ENCODE measurements at places on chromosomes 13 and 19. TPM values are rescaled to one million over a fixed set of nuclear protein-coding genes. Genes with fewer than 3 reads are reported as not detected.

Gene ZNF441
- polyA plus RNA-seq: 12.9 TPM

Gene SLITRK1
- 0.17 TPM for polyA plus RNA-seq

Gene TMEM255B
- 6.6 TPM for polyA plus RNA-seq

Gene F10
- polyA plus RNA-seq: 21.8 TPM

Gene SHISA7
- polyA plus RNA-seq: 0.38 TPM

Gene LYL1
- polyA plus RNA-seq: 4.8 TPM

Gene KL
- 52.6 TPM for polyA plus RNA-seq

Gene CDADC1
- 16.7 TPM for polyA plus RNA-seq

Gene SOX21
- polyA plus RNA-seq: 0.41 TPM

Gene UNC13A
- polyA plus RNA-seq: 0.16 TPM

DNA sequence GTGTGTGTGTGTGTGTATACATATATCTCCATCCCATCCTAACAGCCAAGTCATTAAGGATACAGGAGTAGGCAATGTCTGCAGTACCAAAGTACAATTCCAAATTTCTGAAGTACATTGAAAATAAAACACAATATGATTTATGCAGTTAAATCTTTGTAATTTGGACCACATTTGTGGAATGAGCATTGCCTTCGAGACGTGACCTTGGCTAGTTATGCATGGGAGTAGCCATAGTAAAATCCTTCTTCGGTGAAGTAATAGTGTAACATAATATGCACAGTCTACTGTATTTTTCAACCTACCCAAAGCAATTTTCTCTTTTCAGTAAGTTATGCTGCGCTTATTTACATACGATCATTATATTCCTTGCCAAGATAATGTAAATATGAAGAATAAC, 665.7 kb upstream of the GPC6 start:
- DNase-seq: no peak

DNA sequence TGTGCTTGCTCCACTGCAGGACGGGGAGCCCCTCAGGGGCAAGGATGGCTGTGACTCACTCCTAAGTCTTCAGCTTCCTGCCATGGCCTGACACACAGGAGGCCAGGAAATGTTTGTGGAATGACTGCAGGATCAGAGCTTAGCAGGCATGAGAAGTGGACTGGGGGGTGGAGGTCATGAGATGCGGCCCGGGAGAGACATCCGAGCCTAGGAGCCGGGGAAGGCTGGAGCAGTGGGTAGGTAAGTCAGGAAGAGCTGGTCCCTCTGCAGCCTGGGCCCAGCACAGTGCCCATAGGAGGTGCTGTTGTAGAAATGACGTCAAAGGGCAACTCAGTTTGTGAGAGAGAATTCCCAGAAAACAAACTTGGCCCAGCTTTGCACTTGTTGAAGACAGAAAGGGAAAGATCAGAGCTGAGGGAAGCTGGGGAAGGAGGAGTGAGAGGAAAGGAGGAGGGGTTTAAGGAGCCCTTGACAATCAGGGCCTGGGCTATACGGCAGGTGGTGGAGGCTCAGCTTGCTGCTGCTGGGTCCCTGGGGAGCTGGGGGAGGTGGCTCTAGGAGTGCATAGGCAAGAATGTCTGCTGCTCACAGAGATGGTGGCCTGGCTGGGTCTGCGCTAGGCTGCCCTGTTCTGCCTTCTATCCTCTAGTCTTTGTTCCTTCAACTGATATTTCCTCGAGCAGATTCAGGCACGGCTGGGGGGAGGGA, 18.5 kb downstream of the POU2F2 start:
- DNase-seq: no peak

GRCh38 chr13:26967119-26968038, 204.2 kb downstream of the USP12 start:
- no peak for DNase-seq

DNA sequence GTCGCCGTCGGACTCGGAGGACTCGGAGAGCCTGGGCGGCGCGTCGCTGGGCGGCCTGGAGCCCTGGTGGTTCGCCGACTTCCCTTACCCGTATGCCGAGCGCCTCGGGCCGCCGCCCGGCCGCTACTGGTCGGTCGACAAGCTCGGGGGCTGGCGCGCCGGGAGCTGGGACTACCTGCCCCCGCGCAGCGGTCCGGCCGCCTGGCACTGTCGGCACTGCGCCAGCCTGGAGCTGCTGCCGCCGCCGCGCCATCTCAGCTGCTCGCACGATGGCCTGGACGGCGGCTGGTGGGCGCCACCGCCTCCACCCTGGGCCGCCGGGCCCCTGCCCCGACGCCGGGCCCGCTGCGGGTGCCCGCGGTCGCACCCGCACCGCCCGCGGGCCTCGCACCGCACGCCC, 2.5 kb upstream of the GRWD1 start:
- no peak for DNase-seq

DNA sequence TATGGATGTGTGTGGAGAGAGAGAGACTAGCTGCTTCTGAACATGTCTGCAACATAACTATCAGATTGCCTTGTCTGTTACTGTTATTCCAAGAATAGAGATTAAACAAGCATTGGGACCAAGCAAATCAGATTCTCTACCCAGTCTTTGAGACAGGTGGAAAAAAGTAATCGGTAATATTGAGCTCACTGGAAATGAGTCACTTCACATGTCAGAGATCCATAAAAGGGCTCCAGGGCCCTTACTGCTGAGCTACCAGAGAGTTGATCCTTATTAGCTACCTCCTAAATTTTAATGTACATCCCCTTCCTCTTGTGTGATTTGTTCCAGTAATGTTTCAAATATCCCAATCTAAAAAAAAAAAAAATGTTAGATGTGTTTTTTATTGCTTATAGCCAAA, 2118.0 kb downstream of the PCDH9 start:
- DNase-seq: no peak

- DNase-seq: no peak
Measured at GRCh38 chr19:49682274-49682673, 5.2 kb downstream of the PRMT1 start.

DNA sequence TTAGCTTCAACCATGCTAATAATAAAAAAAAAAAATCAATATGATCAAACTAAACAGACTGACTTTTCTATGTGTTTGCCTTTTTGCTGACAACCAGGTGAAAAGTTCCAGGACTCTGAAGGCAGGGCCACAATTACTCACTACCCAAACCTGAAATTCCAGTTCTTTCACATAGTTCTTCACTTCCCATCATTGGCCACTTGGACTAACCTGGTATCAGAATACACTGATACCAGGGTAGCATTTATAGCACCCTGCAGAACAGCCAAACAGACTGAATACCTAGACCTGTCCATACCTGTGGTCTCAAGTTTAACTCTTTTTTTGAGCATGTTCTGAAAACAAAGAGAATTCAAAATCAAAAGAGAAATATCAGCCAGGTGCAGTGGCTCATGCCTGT, 25.1 kb downstream of the ELF1 start:
- DNase-seq: no peak

DNA sequence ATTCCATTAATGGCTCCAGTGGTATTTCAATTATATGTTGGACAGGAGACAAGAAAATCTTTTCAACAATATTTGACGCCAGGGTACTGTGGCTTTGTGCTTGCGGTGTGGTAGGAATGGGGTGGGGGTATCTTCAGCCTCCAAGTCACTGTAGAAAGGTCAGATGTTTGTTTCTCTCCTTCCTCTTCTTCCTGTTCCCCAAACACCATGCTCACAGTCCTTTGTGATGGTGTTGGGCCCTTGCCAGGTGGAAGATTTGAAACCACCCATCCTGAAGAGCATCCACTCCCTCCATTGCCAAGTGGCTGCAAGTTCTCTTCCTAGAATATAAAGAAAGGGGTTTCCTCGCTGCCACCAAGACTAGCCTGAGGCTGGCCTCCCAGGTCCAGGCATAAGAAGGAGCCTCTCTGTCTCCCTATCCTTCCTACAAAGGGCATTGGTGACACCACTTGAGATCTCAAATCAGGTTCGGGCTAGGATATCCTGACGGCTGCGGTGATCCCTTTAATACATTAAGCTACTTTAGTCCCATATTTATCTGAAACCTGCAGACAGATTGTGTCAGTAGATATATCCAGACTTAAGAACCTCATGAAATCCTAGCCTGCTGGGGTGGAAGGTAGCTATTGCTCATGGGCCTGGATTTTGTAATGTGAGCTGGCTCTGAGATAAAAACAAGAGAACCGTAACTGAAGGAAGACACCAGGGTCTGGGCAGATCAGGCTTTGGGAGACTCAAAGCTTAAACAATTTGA, 64.3 kb upstream of the SIAH3 start:
- DNase-seq: no peak

DNA sequence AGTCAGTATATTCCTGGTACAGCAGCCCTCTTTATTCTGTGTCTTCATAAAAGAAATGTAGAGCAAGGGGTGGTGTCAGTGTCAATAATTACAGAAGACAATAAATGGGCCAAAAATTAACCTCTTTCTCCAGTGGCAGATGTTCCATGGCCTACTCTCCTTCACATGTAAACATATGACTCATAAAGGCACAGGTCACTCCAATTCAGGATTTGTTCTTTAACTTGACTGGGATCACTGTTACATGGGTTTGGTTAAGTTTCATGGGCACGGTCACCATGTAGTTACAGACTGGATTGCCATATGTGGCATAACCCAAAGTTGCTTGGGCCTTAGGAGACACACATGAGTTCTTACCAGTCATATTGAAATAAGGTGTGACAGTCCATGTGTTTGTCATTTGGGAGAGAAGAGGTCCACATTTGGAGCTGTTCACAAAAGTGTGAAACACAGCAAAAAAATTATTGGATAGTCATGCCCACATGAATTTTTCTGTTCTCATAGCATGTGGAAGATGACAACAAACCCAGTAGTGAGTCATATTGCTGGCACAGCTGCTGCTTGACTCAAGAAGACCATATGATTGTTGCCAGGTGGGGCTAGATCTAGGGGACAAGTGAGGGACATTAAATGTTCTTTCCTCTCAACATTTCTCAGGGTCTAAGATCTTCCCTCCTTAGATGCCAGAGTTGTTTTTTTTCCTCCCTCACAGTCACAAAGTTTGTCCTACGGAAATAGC, 68.1 kb upstream of the HTR2A start:
- no peak for DNase-seq

GRCh38 chr19:29088761-29089160, 124.2 kb downstream of the UQCRFS1 start:
- no peak for DNase-seq

DNA sequence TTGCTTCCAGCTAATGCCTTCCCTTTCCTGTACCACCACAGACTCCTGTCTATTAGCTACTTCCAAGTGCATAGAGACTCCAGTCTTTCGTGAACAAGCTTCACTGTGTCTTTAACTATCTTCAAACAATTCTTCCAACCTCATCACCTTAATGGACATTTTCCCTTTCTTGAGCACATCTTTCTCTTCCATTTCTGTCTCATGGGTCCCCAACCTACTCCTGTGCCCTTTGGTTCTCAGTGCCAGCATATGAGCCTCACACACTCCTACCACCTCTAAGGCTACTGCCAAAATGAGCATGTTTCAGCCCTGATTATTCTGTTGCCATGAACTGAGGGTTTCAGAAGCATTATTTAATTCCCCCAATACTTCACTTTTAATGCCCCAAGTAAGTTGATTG, 360.3 kb downstream of the GPC5 start:
- no peak for DNase-seq

GRCh38 chr19:51654783-51655182, 8.2 kb upstream of the SIGLEC14 start:
- DNase-seq: no peak

GRCh38 chr13:76703216-76703615, 183.0 kb downstream of the KCTD12 start:
- DNase-seq: no peak

DNA sequence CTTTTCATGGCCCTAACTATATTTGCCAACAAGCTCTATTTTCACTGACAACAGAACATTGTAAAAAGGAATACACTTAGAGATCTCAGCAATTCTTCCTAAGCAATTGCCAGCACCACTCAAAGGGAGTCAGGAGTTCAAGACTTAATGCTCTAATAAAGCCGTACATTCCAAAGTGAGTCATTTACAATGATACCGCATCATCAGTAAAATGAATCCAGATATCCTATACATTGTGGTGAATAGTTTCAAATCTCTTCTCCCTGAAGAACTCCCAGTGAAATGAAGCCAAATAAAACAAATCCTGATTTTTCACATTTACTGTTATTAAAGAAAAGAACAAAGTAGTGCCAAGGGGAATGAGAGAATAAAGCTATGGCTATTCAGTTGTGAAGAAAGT, 2898.7 kb upstream of the PCDH20 start:
- no peak for DNase-seq

GRCh38 chr19:33177417-33177979, 16.6 kb upstream of the LRP3 start:
- DNase-seq: no peak

- DNase-seq: no peak
Measured at GRCh38 chr13:43799191-43799590, 12.4 kb upstream of the ENOX1 start.

- no peak for DNase-seq
Measured at GRCh38 chr13:94327318-94327717, 152.2 kb downstream of the DCT start.

- no peak for DNase-seq
Measured at GRCh38 chr13:62433660-62434059, 1018.0 kb upstream of the PCDH20 start.

DNA sequence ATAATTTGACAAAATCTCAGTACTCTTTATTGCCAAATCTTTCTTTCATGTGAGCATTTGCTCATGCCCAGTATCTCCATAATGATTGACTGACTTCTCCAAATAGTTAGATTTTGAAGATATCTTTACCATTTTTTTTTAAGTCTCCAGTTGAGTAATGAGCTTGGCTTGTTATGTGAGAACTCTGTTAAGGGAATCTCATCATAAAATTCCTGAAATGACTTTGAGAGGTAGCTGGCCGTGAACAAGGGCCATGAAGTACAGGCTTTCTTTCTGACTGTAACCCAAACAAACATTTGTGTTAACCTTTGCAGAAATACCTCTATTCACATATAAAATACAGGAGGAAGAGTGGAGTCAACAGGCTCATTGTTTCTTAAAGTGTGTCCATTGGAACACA, 449.7 kb downstream of the IRS2 start:
- DNase-seq: no peak

- no peak for DNase-seq
Measured at GRCh38 chr13:20654156-20654555, 49.3 kb upstream of the IL17D start.

DNA sequence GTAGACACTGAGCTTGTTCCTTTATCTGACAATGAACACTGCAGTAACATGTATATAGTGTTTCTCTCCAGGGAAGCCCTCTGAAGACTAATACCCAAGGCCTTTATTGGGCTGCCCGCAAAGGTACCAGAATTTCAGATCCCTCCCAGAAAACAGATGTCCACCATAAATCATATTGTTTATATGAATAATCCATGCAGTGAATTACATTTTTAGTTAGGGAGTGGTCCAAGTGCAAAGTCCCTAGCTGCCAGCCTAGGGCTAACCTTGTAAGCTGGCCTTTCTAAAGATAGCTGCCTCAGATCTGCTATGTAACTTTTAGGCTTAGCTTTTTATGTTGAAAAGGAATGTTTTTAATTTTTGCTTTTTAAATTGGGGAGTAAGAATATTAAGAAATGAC, 44.7 kb downstream of the TDRD3 start:
- no peak for DNase-seq

GRCh38 chr19:55066107-55066709, 3.3 kb upstream of the RDH13 start:
- DNase-seq: no peak

GRCh38 chr19:18208098-18208951, 4.5 kb upstream of the RAB3A start:
- DNase-seq: no peak

Measured in left renal cortex interstitium (tissue), 4 donors.